Purkinje cell (primary cell): ENCODE measurements at places on chromosomes 12 and 14. TPM values are rescaled to one million over a fixed set of nuclear protein-coding genes. Genes with fewer than 3 reads are reported as not detected.

Gene CCDC38
- not detected in 2 replicates for polyA plus RNA-seq

Gene MSRB3
- polyA plus RNA-seq: 8.8 and 9.2 TPM in 2 replicates

Gene ABCD2
- polyA plus RNA-seq: 7.8 and 8.1 TPM in 2 replicates

Gene TEX52
- polyA plus RNA-seq: not detected in 2 replicates
